ENCODE measurements at places on chromosomes 3 and 15. TPM values are rescaled to one million over a fixed set of nuclear protein-coding genes. Genes with fewer than 3 reads are reported as not detected.

GRCh38 chr3:12824299-12824698 is 17.1 kb downstream of the RPL32 start:
- no peak for DNase-seq
- H3K27ac ChIP-seq, result no peak overlapping the region
- no peaks in the 10 kb centered on the region for H3K27me3 ChIP-seq
- no peaks in the 10 kb centered on the region for H3K36me3 ChIP-seq

DNA sequence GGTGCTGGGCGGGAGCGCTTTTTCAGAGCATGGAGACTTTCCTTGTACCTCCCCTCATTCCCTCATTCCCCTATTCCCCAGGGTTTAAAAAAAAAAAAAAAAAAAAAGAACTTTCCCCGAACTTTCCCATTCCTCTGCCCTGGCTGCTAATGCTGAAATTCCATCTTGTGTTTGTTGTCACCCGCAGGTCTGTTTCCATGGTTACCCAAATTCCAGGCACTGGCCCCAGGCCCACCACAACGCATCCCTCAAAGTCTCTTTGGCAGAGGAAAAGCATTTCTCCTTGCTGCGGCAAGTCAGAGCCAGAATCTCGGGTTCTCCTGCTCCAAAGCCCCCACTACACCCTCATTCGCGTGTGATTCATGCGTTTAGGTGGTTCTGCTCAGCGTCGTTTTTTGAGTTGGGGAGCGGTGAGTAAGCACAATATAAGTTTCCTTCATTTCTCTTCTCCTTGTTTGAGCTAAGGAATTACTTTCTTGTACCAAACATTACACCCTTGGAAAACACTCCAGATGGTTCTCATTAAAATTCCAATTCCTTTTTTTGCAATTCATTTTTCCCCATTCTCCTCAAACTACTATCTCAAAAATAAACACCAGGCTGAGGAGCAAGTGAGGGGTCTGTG is 21.6 kb downstream of the ANAPC13 start:
- DNase-seq, result peak; percentile 78
- peak overlapping the region; percentile 60 for H3K27ac ChIP-seq

DNA sequence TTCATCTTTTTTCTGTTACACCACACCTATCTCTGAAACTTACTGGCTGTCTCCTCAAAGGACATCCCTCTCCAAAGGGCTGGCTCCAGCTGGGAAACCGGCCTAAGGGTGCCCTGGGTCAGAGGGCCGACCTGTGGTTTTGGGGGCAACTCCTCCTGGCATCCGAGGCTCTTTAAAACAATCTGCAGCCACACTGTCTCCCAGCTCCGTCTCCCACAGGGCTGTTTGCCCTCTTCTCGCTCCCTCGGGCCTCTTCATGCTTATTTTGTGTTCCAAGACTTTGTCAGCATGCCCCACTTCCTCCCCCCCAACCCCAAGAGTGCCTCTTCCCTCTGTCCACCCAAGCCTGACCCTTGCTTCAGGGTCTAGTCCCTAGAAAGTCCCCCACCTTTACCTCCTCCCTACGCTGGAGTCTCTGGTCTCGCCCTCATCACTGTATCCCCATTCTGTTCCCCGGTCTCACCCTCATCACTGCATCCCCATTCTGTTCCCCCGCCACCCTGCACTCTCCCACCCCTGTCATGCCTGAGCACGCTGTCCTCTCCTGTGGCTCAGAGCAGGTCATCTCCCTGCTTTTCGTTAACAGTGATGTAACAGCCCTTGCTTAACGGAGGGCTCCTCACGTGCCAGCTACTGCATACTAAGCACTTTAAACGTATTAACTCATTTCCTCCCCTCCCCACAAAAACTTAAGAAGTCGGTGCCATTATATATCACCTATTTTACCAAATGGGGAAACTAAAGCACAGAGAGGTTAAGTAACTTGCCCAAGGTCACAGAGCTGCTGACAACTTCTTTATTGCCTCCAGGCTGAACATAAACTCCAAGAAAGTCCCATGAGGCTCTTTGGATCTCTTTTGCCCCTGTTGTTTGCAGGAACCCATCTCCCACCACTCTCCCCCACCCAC is 1.1 kb upstream of the CSK start:
- H3K27ac ChIP-seq, result peak overlapping the region; percentile 55
- H3K4me3 ChIP-seq, result no peak overlapping the region
- peaks cover 44% of the 10 kb centered on the region for H3K4me1 ChIP-seq
- DNase-seq, result no peak
- H3K27me3 ChIP-seq, result no peaks in the 10 kb centered on the region
- no peaks in the 10 kb centered on the region for H3K36me3 ChIP-seq

DNA sequence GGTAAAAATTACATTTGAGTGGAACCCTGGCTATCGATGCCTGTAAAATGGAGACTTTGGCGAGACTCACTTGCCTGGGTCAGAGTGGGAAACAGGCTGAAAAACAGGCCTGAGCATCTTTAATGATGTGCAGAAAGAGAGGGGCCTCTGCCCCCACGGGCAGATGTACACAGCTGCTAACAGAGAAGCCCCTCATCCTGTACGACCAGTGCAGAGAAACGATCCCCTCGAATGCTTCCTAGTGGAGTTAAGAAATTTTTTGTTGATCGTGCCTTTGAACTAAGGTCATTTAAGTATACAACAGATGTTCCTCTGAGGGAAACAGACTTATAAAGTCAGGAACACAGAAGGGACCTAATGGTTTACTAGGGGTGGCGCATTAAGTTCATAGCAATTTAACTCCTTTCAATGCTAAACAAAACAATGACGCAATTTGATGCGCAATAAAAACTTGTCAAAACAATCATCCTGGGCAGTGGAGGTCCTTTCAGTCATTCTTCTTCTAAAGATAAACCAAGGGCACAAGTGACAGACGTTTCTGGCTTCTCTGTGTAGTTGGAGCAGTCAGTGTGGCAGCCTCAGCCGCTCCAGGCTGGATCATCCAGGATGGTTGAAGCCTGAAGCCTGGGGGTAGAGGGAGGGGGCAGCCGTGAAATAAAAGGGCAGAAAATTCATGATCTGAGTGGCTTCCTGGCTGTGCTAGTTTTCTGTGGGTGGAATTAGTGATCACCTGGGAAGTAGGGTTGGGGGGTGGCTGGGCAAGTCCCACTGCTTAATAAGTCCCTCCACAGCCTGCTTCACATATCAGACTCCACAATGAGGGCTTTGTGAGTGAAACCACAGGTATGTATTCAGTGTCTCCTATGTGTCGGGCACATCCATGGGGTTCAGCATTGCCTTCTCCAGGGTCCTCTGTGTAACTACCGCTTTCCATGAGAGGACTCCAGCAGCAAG is 50.8 kb upstream of the MRPS22 start:
- no peak overlapping the region for H3K4me3 ChIP-seq
- no peaks in the 10 kb centered on the region for H3K36me3 ChIP-seq
- H3K27ac ChIP-seq, result peak overlapping the region; percentile 27
- H3K4me1 ChIP-seq, result peaks cover 16% of the 10 kb centered on the region

DNA sequence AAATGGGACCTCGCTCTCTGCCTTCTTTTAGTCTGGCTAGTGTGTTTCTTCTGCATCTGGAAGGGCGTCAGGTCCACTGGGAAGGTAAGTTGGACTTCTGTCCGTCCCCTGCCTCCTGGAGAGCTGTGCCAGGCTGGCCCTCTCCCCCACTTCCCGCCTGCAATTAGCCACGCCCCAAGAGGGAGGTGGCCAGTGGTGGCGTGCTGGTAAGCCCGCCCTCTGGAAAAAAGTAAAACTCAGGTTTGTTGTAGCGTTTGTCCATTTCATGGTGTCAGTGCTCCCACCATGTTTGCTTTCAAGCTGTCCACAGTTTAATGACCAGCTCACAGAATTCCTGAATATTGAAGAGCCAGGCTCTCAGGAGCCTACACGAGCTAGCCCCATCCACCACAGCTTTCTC is 55.6 kb downstream of the SLC6A6 start:
- H3K27ac ChIP-seq, result no peak overlapping the region
- no peaks in the 10 kb centered on the region for H3K36me3 ChIP-seq
- H3K4me1 ChIP-seq, result peaks cover 5% of the 10 kb centered on the region
- no peak for DNase-seq
- no peaks in the 10 kb centered on the region for H3K27me3 ChIP-seq
- H3K4me3 ChIP-seq, result no peak overlapping the region

DNA sequence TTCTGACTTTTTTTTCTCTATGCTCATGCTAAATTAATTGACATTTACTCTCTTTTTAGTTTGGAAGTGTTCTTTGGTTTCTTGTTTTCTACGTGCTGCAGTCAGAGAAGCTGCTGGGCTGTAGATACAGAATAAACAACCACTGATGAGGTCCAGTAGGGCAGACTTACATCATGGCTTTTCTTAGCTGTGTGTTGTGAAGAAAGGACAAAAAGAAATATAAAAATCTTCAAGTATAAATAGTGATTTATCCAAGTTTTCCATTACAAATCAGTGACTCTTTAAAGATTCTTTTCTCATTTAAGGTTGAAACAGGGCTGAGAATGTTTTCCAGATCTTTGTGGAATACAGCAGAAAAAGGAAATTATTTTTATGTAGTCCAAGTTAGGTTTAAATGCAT is 122.2 kb downstream of the CMSS1 start:
- H3K36me3 ChIP-seq, result no peaks in the 10 kb centered on the region
- H3K4me3 ChIP-seq, result no peak overlapping the region
- H3K27me3 ChIP-seq, result no peaks in the 10 kb centered on the region
- H3K27ac ChIP-seq, result peak overlapping the region; percentile 70
- DNase-seq, result no peak
- H3K4me1 ChIP-seq, result peaks cover 44% of the 10 kb centered on the region

DNA sequence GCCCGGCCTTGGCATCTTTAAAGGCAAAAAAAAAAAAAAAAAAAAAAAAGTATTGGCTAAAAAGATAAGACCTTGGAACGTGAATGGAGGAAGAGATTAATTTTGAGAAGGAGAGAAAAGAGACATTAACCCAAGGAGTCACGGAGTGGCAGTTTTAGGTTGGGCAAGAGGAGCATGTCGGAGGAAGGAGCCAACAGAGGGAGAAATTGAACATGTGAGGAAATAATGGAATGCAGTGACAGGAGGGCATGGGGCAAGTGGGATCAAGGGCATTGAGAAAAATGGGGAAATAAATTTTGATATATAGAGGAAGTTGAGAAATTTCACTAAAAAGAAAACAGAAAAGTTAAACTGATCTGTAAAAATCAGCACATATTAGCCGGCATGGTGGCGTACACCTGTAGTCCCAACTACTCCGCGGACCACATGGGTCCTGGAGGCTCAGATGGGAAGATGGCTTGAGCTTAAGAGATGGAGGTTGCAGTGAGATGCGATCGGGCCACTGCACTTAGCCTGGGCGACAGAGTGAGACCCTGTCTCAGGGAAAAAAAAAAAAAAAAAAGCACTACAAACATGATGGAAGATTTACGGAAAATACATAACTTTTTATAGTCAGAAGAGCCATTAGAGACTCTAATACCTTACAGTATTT is 1.2 kb downstream of the HAUS2 start:
- no peaks in the 10 kb centered on the region for H3K27me3 ChIP-seq
- peak overlapping the region; percentile 88 for H3K4me3 ChIP-seq
- H3K36me3 ChIP-seq, result no peaks in the 10 kb centered on the region
- H3K4me1 ChIP-seq, result peaks cover 12% of the 10 kb centered on the region

DNA sequence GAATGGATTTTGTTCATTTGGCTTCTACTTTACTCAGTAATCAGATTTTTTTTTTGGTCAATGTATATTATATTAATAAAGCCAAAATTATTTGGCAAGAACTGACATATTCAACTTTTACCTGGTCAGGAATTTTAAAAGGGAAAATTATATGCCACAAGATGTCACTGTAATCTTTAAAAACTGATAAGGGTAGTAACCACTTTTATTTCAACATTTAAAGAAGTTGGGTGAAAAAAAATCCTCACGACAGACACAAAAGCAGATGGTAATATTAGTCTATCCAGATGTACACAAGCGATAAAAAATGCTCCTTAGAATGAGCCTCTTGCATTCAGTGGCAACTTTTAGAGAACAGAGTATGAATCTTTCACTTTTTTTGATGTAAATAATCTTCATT is 101.9 kb downstream of the SERPINI1 start:
- H3K27me3 ChIP-seq, result no peaks in the 10 kb centered on the region
- DNase-seq, result no peak
- H3K27ac ChIP-seq, result no peak overlapping the region
- no peak overlapping the region for H3K4me3 ChIP-seq
- H3K36me3 ChIP-seq, result no peaks in the 10 kb centered on the region
- no peaks in the 10 kb centered on the region for H3K4me1 ChIP-seq

GRCh38 chr3:50602595-50603191 is 8.9 kb downstream of the CISH start:
- peaks cover 29% of the 10 kb centered on the region for H3K4me1 ChIP-seq
- no peak overlapping the region for H3K4me3 ChIP-seq
- no peaks in the 10 kb centered on the region for H3K27me3 ChIP-seq
- peak overlapping the region; percentile 97 for H3K27ac ChIP-seq
- DNase-seq, result peak; percentile 50

DNA sequence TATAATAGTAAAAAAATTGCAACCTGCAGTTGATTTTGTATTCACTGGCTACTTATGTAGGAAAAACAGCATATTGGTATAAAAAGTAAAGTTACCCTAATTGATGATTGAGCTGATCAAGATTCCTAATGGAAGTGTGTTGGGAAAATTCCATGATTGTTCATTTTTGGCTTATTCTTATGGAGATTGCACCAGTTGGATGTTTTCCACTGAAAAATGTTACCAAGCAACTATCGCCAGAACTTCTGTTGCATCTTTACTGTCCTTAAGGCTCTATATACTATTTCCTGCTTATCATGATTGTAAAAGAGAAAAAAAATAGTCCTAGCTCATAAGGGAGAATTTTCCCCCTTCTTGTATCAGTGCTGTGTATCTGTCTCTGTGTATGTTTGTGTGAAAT is 48.6 kb downstream of the SLC25A26 start:
- no peaks in the 10 kb centered on the region for H3K36me3 ChIP-seq
- no peaks in the 10 kb centered on the region for H3K27me3 ChIP-seq
- no peak overlapping the region for H3K27ac ChIP-seq
- no peak for DNase-seq

- no peak overlapping the region for H3K4me3 ChIP-seq
- peak; percentile 80 for DNase-seq
- no peaks in the 10 kb centered on the region for H3K36me3 ChIP-seq
- H3K27ac ChIP-seq, result no peak overlapping the region
These were observed 10.7 kb upstream of the CNTN6 start for GRCh38 chr3:1082108-1082507.

- no peaks in the 10 kb centered on the region for H3K36me3 ChIP-seq
- DNase-seq, result no peak
- no peak overlapping the region for H3K4me3 ChIP-seq
- H3K4me1 ChIP-seq, result no peaks in the 10 kb centered on the region
- H3K27ac ChIP-seq, result no peak overlapping the region
These were observed 26.8 kb upstream of the MKRN3 start for GRCh38 chr15:23538648-23539047.

GRCh38 chr15:63836579-63836978 is 2.8 kb upstream of the HERC1 start:
- no peak for DNase-seq
- H3K27me3 ChIP-seq, result no peaks in the 10 kb centered on the region
- no peaks in the 10 kb centered on the region for H3K36me3 ChIP-seq
- no peak overlapping the region for H3K27ac ChIP-seq

SCG3 gene
- polyA plus RNA-seq, result 0.11 TPM

GABRB3 gene
- polyA plus RNA-seq, result 1.8 TPM

SNURF gene
- 6.2 TPM for polyA plus RNA-seq

FOXB1 gene
- polyA plus RNA-seq, result 0.32 TPM

UQCC5 gene
- 51.7 TPM for polyA plus RNA-seq

Measured in hepatocyte (in vitro differentiated cells).